Pancreas (tissue), 10 donors: ENCODE measurements at places on chromosomes 1 and 21. TPM values are rescaled to one million over a fixed set of nuclear protein-coding genes. Genes with fewer than 3 reads are reported as not detected.

- no peaks in the 10 kb centered on the region for H3K4me1 ChIP-seq
- no peak overlapping the region for H3K27ac ChIP-seq
- no peaks in the 10 kb centered on the region for H3K27me3 ChIP-seq
- DNase-seq = peak; percentile 11
- H3K4me3 ChIP-seq = no peak overlapping the region
These were observed 196.9 kb upstream of the C8B start for GRCh38 chr1:57162607-57163261.

The KCNJ15 gene
- 45.7 TPM for polyA plus RNA-seq

The ACADM gene
- polyA plus RNA-seq = 9.8 TPM

GRCh38 chr1:220420726-220421125, 107.2 kb upstream of the MARK1 start:
- no peaks in the 10 kb centered on the region for H3K36me3 ChIP-seq
- H3K4me1 ChIP-seq = no peaks in the 10 kb centered on the region
- DNase-seq = no peak
- H3K27ac ChIP-seq = no peak overlapping the region
- H3K27me3 ChIP-seq = no peaks in the 10 kb centered on the region

GRCh38 chr21:45538381-45539045, 3.7 kb downstream of the SLC19A1 start:
- H3K4me1 ChIP-seq = no peaks in the 10 kb centered on the region
- H3K36me3 ChIP-seq = no peaks in the 10 kb centered on the region
- peak; percentile 8 for DNase-seq
- no peak overlapping the region for H3K4me3 ChIP-seq
- H3K27ac ChIP-seq = no peak overlapping the region
- no peaks in the 10 kb centered on the region for H3K27me3 ChIP-seq

GRCh38 chr1:220708936-220709801, 19.0 kb downstream of the C1orf115 start:
- no peak overlapping the region for H3K4me3 ChIP-seq
- H3K36me3 ChIP-seq = no peaks in the 10 kb centered on the region
- peak overlapping the region; percentile 3 for H3K27ac ChIP-seq
- H3K4me1 ChIP-seq = peaks cover 4% of the 10 kb centered on the region
- H3K27me3 ChIP-seq = no peaks in the 10 kb centered on the region
- DNase-seq = peak; percentile 21
